ENCODE measurements at places on chromosomes 7 and 10. TPM values are rescaled to one million over a fixed set of nuclear protein-coding genes. Genes with fewer than 3 reads are reported as not detected.

TMEM236 gene
- 3.0 TPM for total RNA-seq

FANK1 gene
- 0.42 TPM for total RNA-seq

DNA sequence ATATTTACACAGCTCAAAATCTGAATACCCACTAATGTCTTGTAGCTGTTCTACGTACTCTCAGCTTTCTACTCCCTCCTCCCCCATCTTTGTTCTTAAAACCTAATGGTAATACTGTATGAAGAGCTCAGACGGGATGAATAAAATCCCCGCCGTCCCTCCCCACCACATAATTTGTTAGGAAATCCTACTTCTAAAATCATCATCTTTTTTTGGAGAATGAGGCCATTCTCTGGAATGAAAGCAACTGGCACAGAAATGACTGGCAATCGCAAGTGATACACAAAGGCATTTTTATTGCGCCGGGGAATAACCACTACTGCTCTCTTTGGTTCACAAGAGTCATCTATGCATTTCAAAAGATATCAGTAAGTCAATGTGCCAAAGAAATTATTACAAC lies 27.3 kb downstream of the SLC35B4 start:
- DNase-seq, result no peak

ACHE gene
- total RNA-seq, result 1.9 TPM

GATA3 gene
- total RNA-seq, result 5.5 TPM

DNA sequence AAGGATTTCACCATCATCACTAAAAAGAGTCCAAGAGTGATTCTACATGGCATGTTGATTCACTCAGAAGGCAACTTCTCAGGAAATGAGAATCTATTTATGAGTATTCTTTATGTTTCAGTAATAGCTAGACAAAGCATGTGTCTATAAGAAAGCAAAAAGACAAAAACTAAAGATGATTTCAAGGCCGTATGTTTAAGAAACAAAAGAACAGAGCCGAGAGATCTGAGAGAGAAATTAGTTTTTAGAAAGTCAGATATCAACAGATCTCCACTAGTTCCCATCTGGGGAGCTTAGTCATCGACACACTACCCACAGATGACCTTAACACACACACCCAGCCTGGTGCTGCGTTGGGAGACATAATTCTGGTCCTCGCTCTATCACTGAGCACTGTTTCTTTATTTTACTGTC lies 21.0 kb downstream of the PIP4K2A start:
- no peak for DNase-seq

AOAH gene
- total RNA-seq, result 9.4 TPM

IFIT5 gene
- 18.3 TPM for total RNA-seq
